Stimulated activated naive CD4-positive, alpha-beta T cell treated with Interleukin-2 at 50 U/mL for 16 hours (primary cell): ENCODE measurements at places on chromosomes 12 and 14.

DNA sequence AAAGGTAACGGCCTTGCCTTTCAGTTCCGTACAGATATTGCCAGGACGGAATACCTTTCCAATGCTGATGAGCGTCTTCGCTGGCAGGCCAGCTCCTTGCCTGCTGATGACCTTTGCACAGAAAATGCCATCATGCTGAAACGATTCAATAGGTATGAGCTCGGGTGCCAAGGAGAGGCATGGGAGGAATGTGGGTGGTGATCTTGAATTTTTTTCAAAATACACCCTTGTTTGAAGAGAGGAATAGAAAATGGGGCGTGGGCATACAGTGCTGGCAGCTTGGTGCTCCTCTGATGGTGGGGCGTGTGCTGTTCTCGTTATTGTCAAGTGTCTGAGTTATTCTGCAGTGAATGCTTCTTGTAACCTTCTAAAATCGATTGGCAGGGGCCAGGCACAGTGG, 52.5 kb downstream of the HSP90AA1 start:
- DNase-seq, result no peak

GRCh38 chr12:22248571-22249115, 85.9 kb downstream of the ST8SIA1 start:
- DNase-seq, result no peak

- no peak for DNase-seq
These were observed 921.8 kb downstream of the BCL11B start for GRCh38 chr14:98350213-98350612.

DNA sequence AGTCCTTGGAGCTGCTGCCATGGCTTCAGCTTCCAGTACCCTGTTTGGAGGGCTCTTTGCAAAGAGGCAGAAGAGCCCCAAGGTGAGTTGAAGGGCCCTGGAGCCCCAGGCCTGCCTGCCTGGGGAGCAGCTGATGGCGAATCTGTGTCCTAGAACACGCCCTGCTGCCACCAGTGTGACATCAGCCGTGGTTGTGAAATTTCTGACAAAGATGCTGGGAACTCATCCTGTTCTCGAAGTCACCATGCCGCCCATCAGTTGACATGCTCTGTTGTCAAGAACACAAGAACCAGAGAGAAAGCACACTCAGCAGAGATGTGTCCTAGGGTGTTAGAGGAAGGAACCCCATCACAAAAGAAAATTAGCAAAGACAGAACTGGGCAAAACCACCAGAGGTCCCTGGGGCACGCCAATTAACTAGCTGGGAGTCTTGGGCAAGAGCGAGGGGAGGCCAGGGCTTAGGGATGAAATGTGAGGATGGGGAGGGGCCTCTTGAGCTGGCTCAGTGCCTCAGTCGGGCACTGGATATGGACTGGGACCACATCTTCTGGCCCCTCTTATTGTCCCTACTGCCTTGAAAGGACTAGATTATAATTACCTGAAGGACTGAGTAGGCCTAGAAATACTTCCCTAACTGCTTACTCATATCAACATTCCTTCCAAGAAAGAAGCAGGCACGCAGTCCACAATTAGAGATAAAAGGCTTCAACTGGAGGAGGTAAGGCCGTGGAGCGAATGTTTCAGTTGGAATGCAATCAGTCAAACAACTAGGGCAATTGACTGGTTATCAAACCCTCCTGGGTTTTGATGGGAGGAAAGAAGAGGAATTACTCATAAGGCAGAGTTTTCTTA, 163.1 kb downstream of the CACNA1C start:
- DNase-seq, result no peak

DNA sequence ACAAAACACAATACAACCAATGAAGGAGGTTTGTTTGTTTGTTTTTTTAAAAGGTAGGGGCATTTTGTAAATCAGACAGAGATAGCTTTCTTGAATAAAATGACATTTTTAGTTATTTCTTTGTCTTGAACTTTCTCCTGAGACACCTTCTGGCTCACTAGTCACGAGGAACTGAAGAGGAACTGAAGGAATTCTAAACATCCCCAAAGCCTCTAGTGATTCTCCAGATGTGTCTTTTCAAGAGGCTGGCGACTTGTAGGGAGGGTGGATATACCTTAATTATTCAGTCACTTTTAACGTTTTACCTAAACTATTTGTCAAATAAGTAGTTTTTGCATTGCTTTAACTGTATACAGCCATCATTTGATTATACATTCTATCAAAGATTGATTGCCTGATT, 211.2 kb upstream of the LRIG3 start:
- no peak for DNase-seq
